ENCODE measurements at places on chromosomes 3 and 15.
A peak's percentile ranks its signal among the peaks of the same experiment; 100 is the strongest.

DNA sequence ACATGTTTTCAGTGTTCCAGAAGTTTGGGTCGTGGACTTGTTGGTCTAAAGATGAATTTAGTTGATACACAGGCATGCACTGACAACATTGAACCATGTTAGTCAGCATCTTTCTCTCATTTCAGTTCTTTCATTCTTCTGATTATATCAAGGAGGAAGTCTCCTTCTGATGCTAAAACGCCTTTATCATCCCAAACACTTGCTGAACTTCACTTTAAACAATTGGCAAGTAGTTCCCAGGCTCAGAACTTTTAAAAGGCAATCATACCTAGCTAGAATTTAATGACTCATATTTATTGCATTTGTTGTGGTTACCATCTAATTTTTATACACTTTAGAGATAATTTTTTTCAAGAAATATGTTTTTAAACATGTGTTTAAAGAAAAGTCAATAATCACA lies 15.9 kb downstream of the LMCD1 start:
- no peak for DNase-seq

DNA sequence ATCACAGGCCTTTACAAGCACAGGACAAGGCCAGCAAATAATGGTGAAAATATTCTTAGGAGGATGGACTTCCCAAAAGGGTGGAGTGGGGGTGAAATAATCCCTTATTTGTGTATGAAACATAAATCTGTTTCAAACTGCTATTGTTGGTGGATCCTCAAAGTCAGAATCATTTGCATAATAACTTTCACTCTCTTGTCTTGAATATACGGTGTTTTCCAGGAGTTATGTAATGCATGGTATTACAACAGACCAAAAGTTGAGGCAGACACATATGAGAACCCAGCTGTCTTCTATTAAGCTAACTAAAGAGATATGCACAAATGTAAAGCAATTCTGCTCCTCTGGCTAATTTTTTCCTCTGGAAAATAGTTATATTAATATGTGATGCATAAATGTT lies 57.7 kb downstream of the PRTG start:
- no peak for DNase-seq

- no peak for DNase-seq
These were observed 210.0 kb downstream of the NFKBIZ start for GRCh38 chr3:102059145-102059943.

- no peak for DNase-seq
These were observed 510.1 kb upstream of the CFAP20DC start for GRCh38 chr3:59559721-59560435.

GRCh38 chr3:168025076-168025475 lies 70.6 kb downstream of the GOLIM4 start:
- DNase-seq: no peak

- no peak for DNase-seq
These were observed 6.8 kb upstream of the PKM start for GRCh38 chr15:72237853-72238224.

- DNase-seq: no peak
These were observed 69.3 kb downstream of the RAB11A start for GRCh38 chr15:65938604-65939003.

DNA sequence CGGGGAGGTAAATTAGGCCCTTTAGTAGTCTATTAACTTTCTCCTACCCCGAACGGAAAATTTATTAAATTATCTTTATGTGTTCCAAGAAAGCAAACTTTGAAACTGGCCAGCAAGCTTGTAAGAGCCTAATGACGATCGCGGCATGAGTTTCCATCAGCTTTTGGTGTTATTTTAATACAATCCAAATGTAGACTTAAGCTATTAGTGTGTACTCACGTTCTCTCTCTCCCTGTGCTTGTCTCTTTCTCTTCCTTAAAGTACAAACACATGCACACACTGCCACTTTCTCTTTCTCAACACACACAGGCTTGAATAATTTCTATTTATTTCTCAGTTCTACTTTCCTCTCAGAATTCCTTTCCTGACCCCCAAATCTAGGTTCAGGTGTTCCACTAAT lies 108.8 kb upstream of the MME start:
- DNase-seq: no peak

GRCh38 chr15:63347074-63347857 lies 34.4 kb downstream of the CA12 start:
- DNase-seq: no peak

- no peak for DNase-seq
These were observed 55.5 kb downstream of the ST6GAL1 start for GRCh38 chr3:186985661-186986364.

DNA sequence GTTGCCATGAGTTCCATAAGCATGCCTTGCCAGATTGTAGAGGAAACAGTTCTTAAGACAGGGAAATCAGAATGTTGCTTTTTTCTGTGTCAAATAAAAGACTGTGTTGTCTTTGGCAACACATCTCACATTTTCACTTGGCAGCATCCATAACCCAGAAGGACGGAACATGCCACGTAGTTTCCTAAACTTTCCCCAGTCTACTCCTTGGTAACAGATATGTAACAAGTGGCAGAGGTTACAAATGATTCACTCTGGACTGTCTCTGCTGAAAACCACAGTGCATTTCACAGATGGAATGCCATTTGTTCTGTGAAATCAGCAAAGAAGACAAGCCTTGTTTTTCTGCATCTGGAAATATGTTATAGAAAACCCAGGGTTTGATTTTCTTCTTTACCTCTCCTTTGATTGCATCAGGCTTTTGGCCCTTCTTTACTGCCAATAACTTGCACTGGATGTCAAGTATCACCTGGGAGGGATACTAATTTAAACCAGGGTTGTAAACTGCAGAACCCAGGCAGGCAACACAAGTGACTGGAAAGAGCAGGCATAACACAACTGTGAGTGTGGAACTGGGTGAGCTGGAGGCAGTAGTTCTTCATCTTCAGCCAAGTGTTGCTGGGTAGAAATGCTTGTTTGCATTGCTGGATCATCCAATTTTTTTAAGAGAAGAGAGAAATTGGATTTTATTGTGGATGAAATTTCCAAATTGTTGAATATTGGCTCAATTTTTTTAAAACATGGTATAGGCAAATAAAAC lies 124.4 kb upstream of the FOXB1 start:
- no peak for DNase-seq

GRCh38 chr15:34038023-34038870 lies 757 bp downstream of the AVEN start:
- DNase-seq: peak; percentile 80

DNA sequence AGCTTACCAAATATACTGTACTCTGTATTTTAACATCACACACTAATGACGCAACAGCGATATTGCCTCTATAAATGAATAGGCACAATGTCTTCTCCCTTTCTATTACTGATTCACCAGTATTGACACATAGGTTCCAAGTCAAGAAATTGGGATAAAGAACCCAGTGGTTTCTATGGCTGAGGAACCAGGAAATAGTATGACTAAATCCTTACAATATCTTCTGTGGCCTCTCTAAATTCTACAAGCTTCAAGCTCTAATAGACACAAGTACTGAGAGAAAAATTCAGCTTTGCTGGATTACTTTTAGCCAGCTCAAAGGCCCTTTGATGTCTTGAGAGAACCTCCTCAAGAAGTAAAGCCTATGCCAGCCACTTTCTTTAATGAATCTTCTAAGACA lies 162.5 kb downstream of the DPH6 start:
- no peak for DNase-seq

- DNase-seq: no peak
These were observed 60.9 kb downstream of the TGFBR2 start for GRCh38 chr3:30667280-30667651.

- DNase-seq: no peak
These were observed 353.2 kb upstream of the PROK2 start for GRCh38 chr3:72137865-72138861.
